ENCODE measurements at places on chromosomes 7 and 10.

- DNase-seq, result no peak
These were observed 199.8 kb downstream of the JCAD start for GRCh38 chr10:29859521-29860130.

GRCh38 chr7:148622887-148623585 is 32.5 kb downstream of the C7orf33 start:
- DNase-seq, result no peak

DNA sequence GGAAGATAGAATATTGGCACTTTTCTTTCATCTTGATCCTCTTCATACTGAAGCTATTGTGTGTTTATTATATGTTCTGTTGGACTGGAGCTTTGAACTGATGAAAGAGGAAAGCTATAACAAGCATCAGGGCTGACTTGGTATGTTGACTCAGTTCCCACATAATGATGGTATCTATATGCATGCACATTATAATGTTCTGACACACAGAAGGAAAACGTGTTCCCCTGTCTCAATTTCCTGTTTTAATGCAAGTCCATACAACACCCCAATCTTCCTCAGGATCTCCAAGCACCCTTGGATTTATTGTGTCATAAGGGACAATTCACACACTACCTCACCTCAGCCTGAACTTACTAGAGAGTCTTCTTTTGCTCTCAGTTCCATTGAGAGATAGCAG is 8.3 kb upstream of the WASL start:
- DNase-seq, result no peak

DNA sequence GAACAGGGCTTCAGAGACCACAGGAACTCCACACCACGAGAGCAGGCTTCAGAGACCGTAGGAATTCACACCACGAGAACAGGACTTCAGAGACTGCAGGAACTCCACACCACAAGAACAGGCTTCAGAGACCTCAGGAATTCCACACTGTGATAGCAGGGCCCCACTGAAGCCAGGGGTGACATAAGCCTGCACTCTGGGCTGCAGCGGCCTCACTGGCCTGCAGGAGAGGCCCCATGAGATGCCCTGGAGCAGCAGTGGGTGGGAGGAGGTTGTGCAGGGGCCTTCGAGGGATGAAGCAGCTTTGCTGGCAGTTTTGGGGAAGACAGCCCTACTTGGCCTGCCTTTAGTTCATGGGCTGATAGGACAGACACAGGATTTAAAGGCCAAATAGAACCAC is 614.7 kb downstream of the PTPRN2 start:
- DNase-seq, result no peak

- no peak for DNase-seq
These were observed 23.5 kb upstream of the MEOX2 start for GRCh38 chr7:15709978-15710377.

GRCh38 chr10:23994459-23995046 is 214.4 kb upstream of the KIAA1217 start:
- DNase-seq, result peak; percentile 52

- DNase-seq, result no peak
These were observed 569.4 kb downstream of the HTR7 start for GRCh38 chr10:90288391-90288933.

DNA sequence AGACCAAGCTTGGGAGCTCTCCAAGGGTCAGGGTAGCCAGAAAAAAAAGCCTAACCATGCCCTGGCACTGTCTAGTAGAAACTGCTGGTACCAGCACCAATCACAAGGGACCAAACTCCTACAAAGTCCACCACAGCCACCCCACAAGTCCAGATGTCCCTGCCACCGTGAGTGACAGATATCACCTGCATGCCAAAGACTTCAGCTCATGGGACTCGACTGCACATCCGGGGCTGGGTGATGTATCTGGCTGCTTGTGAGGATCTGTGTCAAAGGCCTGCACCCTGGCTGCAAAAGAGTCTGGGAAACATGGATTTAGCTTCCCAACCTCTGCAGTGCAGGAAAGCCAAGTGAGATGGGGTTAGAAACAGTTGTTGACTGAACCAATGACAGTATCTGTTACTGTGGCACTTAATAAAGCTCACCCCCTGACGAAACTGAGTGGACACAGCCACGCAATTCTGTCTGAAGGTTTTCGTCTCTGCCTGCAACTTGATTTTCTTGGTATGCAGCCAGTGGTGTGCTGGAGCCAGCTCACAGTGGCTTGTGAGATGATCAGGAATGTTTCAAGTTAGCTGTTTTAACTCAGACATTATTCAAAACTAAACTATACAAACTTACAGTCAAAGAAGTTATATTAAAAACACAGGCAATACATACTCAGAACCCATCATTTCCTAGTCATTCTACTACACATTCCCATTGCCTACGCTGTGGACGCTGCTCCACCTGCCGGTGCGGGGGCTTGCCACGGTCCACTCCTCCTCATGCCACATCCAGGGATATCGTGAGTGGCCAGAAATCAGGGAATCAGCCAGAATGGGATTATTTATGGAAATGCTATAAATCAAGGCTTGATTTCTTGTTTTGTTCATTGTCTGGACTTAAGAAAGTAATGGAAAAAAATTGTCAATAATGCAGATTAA is 9.2 kb downstream of the ZNF488 start:
- DNase-seq, result no peak

DNA sequence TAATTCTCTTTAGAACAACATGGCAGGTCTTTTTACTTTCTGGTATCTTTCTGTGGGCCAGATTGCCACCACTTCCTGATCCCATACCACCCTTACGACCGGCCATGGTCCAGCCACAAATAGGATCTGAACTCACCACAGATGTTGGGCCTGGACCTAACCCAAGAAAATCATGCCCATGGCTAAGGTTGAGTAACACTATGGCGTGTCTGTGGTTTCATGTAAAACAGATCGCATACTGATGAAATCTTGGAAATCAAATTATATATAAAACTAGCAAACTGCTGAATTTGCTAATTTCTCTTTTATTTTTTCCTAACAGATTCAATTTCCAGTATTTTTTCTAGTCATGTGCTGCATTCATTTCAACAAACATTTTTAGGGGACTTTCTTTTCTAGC is 77.2 kb downstream of the CH25H start:
- DNase-seq, result no peak

DNA sequence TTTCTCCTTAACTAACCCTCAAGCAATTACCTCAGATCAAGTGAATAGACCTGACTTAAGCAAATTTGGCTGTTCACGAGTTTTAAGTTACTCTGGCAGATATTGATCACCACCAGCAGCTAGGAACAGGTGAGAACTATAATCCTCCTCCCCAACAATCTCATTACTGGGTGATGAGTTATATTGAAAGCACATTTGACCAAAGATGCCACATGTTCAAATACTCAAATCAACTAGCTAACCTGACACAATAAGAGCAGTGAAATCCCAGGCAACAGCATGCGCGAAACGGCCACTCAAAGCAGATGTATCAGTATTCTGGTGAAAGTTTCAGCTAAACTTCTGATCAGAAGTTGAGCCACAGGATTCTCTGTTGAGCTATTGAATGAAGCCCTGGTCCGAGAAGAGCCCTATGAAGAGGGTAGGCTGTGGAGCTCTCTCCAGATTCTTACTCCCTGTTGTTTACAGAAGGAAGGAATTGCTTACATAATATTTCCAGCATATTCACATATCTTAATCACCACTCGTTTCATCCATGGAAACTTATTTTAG is 52.6 kb downstream of the CAV1 start:
- DNase-seq, result no peak

DNA sequence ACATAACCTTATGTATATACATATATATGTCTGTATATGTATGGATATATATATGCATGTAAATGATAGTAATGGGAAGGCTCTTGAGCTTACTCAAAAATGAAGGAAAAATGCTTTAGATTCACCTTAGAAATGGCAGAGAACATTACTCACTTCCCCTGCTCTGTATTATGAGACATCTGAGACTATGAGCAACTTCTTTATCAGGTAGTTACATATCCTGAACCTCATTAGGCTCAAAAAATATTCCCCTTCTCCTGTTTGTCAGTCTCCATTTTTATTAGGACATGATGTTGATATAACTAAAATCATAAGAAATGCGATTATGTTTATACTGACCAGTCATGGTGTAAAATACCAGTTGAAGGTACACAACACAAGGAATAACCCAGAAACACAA is 800.1 kb upstream of the ZWINT start:
- no peak for DNase-seq

DNA sequence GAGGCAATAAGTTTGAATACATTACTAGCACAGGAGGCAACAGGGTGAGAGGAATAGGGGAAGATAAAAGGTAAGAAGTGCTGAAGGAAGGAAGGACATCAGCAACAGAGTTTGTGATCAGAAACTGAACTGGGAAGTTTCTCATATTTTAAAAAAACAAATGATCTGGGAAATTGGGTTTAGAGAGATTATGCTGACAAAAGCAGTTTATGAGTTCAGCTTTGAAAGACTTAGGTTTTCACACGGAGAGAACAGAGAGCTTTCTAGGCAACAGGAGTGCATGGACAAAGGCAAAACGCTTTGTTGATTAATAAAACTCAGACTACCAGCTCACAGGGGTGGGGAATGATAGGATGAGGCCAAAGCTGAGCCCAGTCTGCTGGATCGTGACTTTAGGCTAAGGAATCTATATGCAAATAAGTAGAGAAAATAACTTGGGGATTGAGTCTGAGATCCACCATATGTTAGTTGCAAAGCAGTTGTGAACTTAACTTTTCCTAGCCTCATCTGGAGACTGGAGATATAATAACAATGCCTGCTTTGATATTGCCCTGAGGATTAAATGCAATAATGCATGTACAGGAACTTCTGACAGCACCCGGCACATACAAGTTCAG is 4.2 kb downstream of the OSBPL3 start:
- no peak for DNase-seq

GRCh38 chr10:22894714-22895113 is 33.1 kb upstream of the ARMC3 start:
- DNase-seq, result no peak

DNA sequence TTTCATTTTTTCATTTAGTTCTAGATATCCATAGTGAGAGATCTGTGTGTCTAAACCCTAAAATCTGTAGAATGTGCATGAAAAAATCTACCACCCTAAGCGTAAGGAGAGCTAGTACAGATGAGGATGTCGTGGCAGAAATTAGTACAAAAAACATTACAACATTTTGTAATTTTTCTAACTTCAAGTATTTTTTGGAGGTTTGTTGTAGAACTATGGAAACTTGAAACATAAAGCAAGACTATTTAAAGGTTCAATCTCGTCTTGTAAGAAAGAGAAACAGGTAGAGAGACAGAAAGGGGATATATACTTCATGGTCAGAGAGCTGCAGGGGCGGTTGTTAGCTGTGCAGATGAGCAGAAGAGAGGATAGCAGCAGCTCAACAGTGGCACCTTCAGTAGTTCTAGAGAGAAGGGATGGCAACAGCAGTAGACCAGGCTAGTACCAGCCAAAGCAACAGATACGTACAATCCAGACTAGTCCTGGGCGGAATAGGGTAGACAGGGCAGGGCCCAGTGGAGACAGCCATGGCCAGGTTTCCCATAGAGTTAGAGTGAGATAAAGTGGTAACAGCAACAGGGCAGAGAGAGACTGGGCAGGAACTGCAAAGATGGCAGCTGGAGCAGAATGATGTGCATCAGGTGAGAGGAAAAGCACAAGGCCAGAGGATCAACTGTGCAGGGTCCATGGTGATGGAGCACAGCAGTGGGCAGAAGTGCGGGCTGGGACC is 145.2 kb downstream of the FRMD4A start:
- no peak for DNase-seq

DNA sequence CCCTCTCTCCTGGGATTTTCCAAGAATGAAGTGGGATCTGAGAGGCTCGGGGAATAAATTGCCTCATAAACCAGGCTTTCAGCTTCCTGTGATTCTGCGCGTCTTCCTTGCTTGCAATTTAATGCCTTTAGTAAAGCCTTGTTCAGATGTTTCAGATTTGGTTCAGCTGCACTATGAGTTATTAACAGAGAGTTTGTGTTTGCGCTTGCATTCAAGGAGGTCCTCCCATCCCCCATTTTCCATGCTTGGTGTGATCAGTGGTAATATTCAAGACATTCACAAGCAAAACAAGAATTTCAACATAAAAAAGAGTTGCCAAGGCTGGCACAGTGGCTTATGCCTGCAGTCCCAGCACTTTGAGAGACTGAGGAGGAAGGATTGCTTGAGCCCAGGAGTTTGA is 1068.9 kb downstream of the TYW1 start:
- no peak for DNase-seq

- DNase-seq, result peak; percentile 5
These were observed 563 bp upstream of the JMJD1C start for GRCh38 chr10:63466144-63466935.

DNA sequence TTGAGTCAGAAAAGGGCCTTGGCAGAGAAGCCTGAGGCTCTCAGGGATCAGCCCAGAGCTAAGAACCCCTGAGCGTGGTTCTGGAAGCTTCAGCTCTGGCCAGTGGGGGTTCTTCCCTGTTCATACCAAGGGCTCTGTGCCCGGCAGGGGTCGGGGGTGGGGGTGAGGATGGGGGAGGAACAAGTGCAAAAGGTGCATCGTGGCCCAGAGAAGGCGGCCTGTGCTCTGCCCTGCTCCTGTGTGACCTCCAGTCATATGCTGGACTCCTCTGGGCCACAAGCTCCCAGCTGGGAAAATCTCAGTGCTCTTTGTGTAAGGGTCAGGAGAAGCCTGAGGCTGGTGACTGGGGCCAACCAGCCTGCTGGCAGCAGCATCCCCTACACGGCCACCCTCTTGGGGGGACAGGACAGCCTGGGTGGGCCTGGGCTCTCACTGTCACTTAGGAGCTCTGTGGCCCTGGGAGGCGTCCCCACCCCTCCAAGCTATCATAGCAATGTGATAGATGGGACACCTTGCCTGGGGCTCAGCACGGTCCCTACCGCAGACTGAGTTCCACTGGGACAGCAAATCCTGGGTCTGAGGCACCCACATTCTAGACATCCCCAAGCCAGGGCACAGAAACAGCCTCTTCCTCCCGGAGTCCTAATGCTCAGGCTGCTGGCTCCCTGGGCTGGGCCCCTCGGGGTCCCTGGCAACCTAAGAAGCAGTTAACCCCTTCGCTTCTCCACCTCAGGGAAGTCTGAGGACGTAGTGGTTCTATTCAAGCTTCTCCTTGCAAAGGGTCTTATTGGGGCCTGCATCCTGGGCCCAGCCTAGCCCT is 2.5 kb downstream of the MMRN2 start:
- no peak for DNase-seq

- DNase-seq, result no peak
These were observed 32.0 kb downstream of the TBATA start for GRCh38 chr10:70753026-70753663.

DNA sequence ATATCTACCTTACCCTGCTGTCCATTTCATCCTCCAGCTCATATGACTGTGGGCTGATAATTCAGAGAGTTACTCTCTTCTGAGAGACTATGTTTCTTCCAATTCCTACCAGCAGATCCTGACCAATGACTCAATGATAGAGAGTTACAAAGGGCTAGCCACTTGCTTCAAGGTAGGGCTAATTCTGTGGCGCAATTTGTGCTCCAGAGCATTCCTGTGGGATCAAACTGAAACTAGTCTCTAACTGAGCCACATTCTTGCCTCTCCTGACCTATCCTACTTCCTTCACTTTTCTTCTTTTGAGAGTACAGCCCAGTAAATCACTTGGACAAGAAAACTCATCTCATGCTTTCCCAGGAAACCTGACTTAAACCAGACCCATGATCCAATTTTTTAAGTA is 17.9 kb upstream of the ASZ1 start:
- no peak for DNase-seq
